ENCODE measurements at places on chromosomes 16 and 17. TPM values are rescaled to one million over a fixed set of nuclear protein-coding genes. Genes with fewer than 3 reads are reported as not detected.

DNA sequence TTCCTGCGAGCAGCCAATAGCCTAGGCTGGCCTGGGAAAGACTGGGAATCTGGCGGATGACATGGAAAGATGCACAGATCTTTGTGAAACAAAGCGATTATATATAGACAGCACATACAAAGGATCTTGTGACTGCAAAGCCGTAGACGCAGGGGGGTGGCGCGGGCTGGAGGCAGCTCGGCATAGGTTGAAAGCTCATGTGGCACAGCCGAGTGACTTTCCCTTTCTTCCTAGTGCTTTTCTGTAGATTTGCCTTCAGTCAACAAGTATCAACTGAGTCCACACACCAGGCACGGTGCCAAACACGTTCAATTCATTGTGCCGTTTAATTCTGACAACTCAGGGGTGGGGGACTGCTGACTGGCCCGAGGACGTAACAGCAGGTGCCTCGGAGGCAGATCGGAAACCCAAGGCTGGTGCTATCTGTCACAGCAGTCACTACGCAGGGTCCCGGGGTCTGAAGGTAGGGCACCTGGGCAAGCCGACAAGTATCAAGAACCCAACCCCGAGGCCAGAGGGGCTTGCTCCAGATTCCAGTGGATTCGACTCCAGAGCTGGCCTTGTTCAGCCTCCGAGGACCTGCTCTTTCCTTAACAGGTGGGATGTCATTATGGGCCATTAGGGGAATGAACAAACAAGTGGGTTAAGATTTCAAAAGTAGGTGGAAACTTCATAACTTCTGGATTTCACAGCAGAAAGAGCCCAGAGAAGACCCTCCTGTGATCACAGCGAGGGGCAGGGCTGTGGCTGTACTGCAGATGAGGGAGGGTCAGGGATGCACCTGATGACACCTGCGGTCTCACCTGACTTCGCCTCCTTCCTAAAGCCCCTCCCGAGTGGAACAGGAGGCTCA lies 5.9 kb downstream of the PAM16 start:
- DNase-seq = no peak

- DNase-seq = no peak
These were observed 692.5 kb downstream of the WWOX start for GRCh38 chr16:78791926-78792325.

RPL13 gene
- 2,574 TPM for total RNA-seq

KRT12 gene
- not detected for total RNA-seq

- no peak for DNase-seq
These were observed 5.0 kb upstream of the ARHGAP27 start for GRCh38 chr17:45437465-45438283.

GRCh38 chr17:72934927-72935326 lies 157.6 kb downstream of the SLC39A11 start:
- DNase-seq = no peak

- DNase-seq = no peak
These were observed 10.4 kb upstream of the NLRC3 start for GRCh38 chr16:3587547-3588110.

CD300H gene
- not detected for total RNA-seq

NKD1 gene
- 0.07 TPM for total RNA-seq
